A549 (cell line): ENCODE measurements at places on chromosomes 4 and X.

- DNase-seq = no peak
These were observed 559.6 kb downstream of the SPRY1 start for GRCh38 chr4:123956204-123956603.

- DNase-seq = no peak
These were observed 40.4 kb upstream of the NOCT start for GRCh38 chr4:138975225-138975624.

DNA sequence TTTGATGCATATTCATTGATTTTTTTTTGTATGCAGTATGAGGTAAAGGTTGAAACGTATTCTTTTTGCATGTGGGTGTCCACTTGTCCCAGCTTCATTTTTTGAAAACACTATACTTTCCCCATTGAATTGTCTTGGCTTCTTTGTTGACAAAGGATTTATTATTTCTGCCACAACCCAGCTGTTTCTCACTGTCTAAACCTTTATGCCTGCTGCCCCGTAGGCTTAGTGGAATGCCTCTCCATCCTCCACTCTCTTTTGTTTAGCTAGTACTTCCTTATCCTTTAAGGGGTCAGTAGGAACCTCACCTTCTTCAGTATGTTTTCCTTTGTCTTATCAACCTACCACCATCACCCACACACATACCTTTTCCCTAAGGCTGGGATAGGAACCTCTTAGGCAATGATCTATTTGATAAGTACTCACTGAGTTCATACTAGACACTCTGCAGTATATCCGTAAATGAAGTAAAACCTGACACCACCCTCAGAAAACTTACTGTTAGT, 8.5 kb downstream of the FMR1 start:
- no peak for DNase-seq

- DNase-seq = no peak
These were observed 69.8 kb downstream of the TBL1X start for GRCh38 chrX:9534686-9535085.

GRCh38 chrX:24241822-24242648, 71.8 kb downstream of the SUPT20HL2 start:
- DNase-seq = peak; percentile 65

DNA sequence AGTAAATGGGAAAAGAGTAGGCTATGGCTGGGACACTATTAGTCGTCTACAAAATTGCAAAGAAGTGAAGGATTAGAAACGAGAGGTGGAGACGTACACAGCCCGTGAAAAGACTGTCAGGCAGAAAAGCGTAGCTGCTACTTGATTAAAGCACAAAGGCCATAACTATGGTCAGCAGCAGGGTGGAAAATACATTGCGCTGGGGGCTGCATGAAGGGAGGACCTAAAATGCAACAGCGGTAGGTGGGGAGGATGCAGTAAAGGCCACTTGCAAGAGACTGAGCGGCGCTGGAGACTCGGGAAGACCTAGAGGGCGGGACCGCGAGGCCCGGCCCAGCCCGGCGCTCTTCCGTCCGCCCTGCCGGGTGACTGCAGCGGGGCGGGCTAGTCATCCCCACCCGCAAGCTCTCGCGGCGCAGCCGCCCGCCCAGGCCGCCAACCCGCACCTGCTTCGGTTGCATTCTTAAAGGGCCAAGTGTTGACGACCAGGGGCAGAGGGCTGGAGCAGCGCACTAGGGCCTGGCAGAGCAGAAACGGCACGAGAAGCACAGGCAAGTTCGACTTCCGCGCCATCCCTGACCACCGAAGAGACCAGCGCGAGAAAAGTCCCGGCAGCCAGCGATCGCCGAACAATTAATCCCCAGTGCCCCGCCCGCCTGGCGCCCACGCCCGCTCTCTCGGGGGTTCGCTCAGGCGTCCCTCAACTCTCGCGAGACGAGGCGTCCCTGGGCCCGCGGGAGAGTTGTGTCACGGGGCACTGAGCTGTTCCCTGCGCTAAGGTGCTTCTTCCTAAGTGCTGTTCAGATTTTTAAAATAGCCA, at the start of gene AGA:
Gene AGA (minus strand): TSS at position 635 of the 820 bp plus-strand sequence. CDS start 62 bp downstream, at position 573.
- peak; percentile 85 for DNase-seq

DNA sequence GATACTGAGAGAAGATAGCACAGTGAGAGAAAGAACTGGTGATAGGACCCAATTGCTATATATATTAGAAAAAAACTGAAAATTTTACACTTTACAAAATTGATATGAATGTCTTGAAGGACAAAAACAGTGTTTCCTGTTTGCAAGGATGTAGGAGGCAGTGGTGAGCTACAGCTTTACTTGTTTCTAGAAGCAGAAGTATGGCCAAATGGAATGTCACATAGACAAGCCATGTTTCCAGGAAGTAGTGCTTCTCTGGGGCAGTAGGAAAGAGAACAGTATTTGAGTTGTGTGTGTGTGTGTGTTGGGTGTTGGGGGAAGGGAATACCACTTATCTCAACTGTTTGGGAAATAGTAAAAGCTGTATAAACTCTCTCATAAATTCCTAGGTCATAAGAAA, 60.9 kb upstream of the IBSP start:
- DNase-seq = no peak

GRCh38 chrX:125289209-125289608, 30.5 kb upstream of the TEX13C start:
- peak; percentile 67 for DNase-seq

- no peak for DNase-seq
These were observed 111.2 kb upstream of the PDE5A start for GRCh38 chr4:119739796-119740195.
